ENCODE measurements at places on chromosomes 1 and 21.

DNA sequence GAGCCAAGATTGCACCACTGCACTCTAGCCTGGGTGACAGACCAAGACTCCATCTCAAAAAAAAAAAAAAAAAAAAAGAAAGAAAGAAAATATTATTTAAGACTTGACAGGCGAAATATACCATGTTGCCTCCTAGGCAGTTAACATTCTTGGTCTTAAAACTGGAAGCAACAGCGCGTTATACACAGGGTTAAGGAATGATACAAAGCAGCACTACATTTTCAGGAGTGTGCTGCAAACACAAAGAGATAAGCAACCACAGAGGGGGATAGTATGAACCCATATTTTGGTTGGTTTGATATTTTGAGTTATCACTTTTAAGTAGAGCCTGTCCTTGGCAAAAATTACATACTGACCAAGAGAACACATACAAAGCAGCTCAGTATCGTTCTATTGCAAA, 25.1 kb downstream of the USP24 start:
- no peak for DNase-seq

GRCh38 chr1:54497338-54497737, 50.7 kb upstream of the ACOT11 start:
- no peak for DNase-seq

GRCh38 chr1:81125672-81126071, 675.1 kb upstream of the ADGRL2 start:
- no peak for DNase-seq

GRCh38 chr1:102191723-102192122, 195.0 kb upstream of the OLFM3 start:
- no peak for DNase-seq

DNA sequence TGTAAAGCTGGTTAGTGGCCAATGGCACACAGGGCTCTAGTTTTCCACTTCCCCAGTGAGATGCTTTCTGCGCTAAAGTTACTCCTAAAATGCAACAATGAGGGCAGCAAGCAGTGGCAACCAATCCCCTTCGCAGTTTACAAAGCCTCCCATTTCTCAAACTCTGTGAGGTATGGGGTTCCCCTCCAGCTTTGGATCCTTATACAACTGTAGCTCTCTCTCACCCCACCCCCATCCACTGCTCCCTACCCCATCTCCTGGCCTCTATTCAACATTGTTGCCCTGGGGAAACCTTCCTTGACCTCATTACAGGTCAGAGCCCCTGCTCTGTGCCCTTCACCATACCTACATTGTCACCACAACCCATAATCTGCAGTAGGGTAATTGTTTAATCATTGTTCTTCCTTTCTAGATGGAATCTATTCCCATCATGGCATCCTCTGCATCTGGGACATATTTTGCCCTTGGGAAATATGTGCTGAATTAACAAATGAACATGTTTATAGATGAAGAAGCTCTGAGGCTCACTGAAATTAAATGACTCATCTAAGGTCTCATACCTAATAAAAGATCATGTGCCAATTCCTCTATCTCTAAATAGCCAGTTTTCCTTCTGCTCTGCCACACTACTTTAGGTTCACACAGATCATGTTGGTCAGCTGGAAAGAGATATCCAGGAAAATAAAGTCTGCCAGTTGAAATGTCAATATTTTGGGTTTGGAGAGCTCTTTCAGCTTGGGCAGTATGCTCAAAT, 12.6 kb downstream of the KIAA0040 start:
- DNase-seq, result no peak

DNA sequence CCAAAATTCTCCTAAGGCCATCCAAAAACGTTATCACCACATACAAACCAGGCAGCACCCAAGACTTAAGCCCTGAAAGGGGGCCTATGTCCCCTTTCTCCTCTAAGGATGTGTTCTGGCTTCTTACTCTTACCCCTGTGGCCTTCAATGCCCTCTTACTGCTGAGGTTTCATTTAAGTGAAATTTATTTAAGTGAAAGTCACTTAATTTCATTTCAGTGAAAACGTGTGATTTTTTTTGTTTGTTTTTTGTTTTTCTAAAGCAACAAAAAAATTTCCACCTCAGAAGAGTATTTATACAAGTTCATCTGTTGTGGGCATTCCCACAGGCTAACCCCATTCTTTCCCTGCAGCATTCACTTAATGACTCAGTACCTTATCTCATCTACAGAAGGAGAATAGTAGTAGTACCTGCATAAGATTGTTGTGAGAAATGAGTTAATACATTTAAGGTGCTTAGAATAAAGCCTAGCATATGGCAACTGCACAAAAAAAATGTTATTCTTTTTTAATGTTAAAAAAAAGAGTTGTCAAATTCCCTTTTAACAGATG, 220.6 kb downstream of the CHRM3 start:
- no peak for DNase-seq

DNA sequence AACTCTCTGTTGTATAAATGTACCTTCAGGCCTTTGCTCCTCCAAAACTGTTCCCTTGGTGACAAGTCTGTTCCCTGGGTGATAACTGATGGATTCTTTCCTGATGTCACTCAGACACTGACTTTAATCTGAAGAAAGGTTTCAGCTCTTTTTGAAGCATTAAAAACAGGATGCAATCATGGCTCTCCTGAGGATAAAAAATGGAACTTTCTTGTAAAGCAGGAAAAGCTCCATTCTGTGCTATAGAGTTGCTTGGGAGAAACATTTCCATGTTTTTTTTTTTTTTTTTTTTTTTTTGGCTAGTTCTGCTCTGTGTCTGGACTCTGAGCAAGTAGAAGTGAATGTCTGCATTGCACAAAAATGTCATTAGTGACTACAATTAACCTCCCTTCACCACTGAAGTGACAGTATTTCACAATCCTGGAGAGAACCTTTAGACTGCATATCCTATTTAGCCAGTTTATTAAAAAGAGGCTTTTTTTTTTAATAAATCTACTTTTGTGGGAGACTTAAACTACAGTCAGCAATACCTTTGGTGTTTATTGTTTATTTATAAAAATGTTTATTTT, 101.7 kb upstream of the PRMT6 start:
- DNase-seq, result no peak

- DNase-seq, result peak; percentile 83
These were observed 15.7 kb upstream of the GLIS1 start for GRCh38 chr1:53754484-53755312.

DNA sequence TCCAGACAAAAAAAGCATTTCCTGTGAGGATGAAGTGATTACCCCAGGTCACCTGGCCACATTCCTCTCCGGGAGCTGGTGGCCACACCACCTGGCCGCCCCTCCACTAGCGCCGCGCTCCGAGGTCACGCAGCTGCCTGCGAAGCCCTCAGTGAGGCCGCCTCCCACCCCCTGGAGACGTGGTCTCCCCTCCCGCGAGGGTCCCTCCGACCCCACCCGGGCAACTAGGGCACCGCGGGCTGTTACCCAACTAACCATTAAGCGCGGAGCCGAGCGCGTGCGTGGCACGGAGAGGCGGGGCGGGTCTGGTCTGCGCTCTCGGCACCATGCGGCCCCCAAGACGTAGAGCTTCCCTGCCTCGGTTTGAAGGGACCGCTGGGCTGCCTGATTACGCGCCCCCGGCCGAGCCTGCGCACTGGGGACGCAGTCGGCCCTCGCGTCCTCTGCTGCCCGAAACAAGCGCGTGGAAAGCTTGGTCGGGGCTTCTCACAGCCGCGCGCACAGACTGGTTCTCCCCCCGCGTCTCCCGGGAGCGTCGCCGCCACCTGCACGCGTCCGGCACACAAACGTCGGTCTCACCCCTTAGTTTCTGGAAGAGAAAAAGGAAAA, 106.5 kb downstream of the SLC16A1 start:
- no peak for DNase-seq

GRCh38 chr1:213124590-213124989, 73.5 kb downstream of the RPS6KC1 start:
- DNase-seq, result no peak

- DNase-seq, result no peak
These were observed 631.9 kb upstream of the ADGRL4 start for GRCh38 chr1:79638382-79638781.

Data from fibroblast of the aortic adventitia (primary cell).